ENCODE measurements at places on chromosomes 6 and 20. TPM values are rescaled to one million over a fixed set of nuclear protein-coding genes. Genes with fewer than 3 reads are reported as not detected.

Gene MUC22
- not detected for total RNA-seq

DNA sequence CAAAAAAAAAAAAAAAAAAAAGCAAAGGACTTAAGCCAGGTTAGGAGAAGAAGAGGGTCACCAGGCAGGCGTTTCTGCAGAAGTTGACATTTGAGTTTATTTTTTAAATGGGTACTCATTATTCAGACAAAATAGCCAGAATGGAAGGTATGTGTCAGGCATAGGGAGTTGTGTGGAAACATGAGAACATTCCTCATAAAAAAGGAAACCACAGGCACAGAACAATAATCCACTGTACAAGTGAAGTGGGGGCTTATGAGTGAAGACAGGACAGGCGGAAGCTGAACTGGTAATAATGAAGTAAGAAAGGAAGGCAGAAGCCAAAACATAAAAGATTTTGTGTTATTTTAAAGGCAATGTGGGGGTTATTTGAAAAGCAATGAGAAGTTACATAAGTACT, 104.6 kb downstream of the EPB41L2 start:
- H3K36me3 ChIP-seq: peaks cover 7% of the 10 kb centered on the region
- H3K27me3 ChIP-seq: no peaks in the 10 kb centered on the region

GRCh38 chr6:150491131-150491810, 108.4 kb upstream of the PLEKHG1 start:
- no peaks in the 10 kb centered on the region for H3K4me1 ChIP-seq
- H3K27me3 ChIP-seq: no peaks in the 10 kb centered on the region
- no peak overlapping the region for H3K27ac ChIP-seq
- no peak overlapping the region for H3K4me3 ChIP-seq

- DNase-seq: no peak
- no peaks in the 10 kb centered on the region for H3K36me3 ChIP-seq
- peaks cover 14% of the 10 kb centered on the region for H3K4me1 ChIP-seq
Observed at GRCh38 chr6:45478240-45478639, 100.5 kb upstream of the SUPT3H start.

Gene IP6K3
- 1.6 TPM for total RNA-seq

GRCh38 chr20:49993301-49993751, 10.5 kb downstream of the SNAI1 start:
- H3K36me3 ChIP-seq: no peaks in the 10 kb centered on the region
- H3K27me3 ChIP-seq: no peaks in the 10 kb centered on the region
- no peak overlapping the region for H3K4me3 ChIP-seq
- H3K27ac ChIP-seq: no peak overlapping the region
- DNase-seq: no peak

DNA sequence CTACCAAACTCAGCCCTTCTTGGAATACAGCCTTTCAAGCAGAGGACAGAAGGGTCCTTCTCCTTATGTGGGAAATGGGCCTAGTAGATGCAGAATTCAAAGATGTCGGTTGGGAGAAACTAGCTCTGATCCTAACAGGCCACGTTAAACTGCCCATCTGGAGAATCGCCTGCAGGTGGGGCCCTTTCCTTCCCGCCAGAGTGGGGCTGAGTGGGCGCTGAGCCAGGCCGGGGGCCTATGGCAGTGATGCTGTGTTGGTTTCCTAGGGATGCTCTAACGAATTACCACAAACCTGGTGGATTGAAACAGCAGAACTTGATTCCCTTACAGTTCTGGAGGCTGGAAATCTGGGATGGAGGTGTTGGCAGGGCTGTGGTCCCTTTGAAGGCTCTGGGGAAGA, 9.1 kb downstream of the MAPK13 start:
- H3K4me3 ChIP-seq: no peak overlapping the region
- no peak overlapping the region for H3K27ac ChIP-seq
- H3K36me3 ChIP-seq: peaks cover 8% of the 10 kb centered on the region
- H3K4me1 ChIP-seq: no peaks in the 10 kb centered on the region

Gene KCNG1
- 2.2 TPM for total RNA-seq

Gene FAM83C
- not detected for total RNA-seq

Gene ENPP1
- 20.7 TPM for total RNA-seq

Gene RIPOR3
- 15.8 TPM for total RNA-seq

Gene PRKN
- total RNA-seq: 9.6 TPM

Gene DDO
- 0.29 TPM for total RNA-seq

DNA sequence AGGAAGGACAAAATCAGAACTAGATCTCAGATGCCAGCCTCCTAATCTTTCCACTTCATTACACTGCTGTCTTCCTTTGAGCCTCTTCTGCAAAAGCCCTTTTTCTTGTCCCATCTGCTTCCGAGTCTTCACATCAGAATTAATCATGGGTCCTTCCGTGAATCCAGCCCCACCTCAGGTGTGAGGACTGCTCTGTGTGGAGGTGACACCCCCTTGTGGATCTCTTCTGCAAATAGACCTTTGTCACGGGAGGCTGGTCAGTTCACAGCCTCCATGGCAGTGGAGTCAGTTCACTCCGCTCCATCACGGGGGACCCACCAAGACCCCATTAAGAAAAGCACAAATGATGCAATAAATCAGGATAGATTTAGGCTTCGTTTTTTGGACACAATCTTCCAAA, 171.1 kb downstream of the ADAT2 start:
- DNase-seq: no peak
- H3K36me3 ChIP-seq: no peaks in the 10 kb centered on the region
- no peak overlapping the region for H3K27ac ChIP-seq

GRCh38 chr20:63830841-63831588, at the start of gene ZBTB46:
Gene ZBTB46, minus strand, starts transcription at chr20:63831264. Its CDS starts 40,507 bp downstream, at chr20:63790757.
- H3K36me3 ChIP-seq: no peaks in the 10 kb centered on the region
- H3K4me1 ChIP-seq: peaks cover 43% of the 10 kb centered on the region
- peak within 1 kb of the TSS; percentile 74 for H3K4me3 ChIP-seq
- no peaks in the 10 kb centered on the region for H3K27me3 ChIP-seq
- H3K27ac ChIP-seq: peak within 1 kb of the TSS; percentile 81

Gene SLC22A16
- 0.50 TPM for total RNA-seq

Gene FNDC11
- total RNA-seq: 0.50 TPM

Gene CCM2L
- 6.0 TPM for total RNA-seq

DNA sequence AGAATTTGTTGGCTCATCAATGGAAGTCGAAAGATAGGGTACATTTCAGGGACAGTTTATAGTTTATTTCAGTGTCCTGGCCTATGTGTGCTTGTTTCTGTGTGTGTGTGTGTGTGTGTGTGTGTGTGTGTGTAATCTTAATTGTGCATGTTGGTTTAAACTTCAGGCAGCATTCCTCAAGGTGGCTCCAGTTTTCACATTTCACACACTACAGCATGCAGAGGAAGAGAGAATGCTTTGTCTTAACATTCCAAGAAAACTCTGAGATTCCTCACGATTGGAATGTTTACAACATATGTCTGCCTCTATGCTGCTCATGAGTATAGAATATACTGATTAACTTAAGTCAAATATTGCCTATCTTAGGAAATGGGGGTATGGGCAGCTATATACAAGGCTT, 332.6 kb upstream of the EPHA7 start:
- no peaks in the 10 kb centered on the region for H3K4me1 ChIP-seq
- H3K4me3 ChIP-seq: no peak overlapping the region
- no peaks in the 10 kb centered on the region for H3K36me3 ChIP-seq
- no peaks in the 10 kb centered on the region for H3K27me3 ChIP-seq

DNA sequence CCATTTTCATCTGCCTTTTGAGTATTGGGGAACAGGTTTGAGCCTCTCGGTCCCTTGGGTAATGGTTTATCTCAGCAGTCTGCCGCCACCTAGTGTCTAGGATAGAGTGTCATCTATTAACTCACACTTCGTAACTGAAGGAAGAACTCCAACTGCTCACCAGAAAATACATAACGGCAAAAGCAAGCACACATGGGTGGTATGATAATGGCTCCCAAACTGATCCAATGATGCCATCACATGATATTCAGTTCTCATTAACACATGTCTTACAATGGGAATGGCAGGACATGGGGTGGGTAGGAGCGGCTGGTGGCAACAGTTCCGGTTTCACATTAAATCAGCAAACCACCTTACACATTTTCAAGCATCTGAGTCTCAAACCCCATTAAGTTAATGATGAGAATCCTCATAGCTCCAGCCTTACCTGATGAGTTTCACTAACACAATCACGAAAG, 110.7 kb upstream of the PHACTR1 start:
- DNase-seq: no peak
- peaks cover 8% of the 10 kb centered on the region for H3K27me3 ChIP-seq
- no peak overlapping the region for H3K27ac ChIP-seq
- no peaks in the 10 kb centered on the region for H3K36me3 ChIP-seq

DNA sequence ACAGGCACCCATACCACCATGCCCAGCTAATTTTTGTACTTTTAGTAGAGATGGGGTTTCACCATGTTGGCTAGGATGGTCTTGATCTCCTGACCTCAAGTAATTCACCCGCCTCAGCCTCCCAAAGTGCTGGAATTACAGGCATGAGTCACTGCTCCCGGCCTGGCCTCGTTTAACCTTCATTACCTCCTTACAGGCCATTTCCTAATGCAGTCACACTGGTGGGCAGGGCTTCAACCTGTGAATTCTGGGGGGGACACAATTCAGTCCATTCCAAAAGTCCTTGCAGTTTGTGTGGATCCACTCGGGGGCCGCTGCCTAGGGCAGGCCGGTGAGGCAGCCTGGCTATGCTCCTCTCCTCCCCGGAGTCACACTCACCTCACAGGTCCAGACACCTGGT, 112.4 kb upstream of the SNX9 start:
- H3K27ac ChIP-seq: no peak overlapping the region
- H3K27me3 ChIP-seq: no peaks in the 10 kb centered on the region
- DNase-seq: no peak
- H3K4me3 ChIP-seq: no peak overlapping the region
- no peaks in the 10 kb centered on the region for H3K36me3 ChIP-seq
- no peaks in the 10 kb centered on the region for H3K4me1 ChIP-seq

DNA sequence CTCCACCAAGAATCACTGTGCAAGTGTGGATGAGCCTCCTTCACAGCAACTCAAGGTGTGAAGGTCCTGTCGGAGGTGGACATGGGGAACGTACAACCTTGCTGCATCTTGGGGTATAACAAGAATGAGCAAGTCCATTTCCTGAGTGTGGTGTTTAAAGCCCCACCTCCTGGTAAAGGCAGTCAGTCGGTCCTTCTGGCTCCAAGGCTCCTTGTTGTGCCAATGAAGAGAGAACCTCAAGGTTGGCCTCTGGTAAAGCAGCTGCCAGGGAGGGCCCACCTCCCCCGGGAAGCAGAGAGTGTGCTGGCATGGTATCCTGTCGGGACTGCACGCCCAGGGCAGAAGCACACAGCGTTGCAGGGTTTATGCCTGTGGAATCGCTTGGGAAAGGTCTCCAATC, 12.4 kb upstream of the MAS1 start:
- H3K4me3 ChIP-seq: no peak overlapping the region
- DNase-seq: no peak
- H3K4me1 ChIP-seq: no peaks in the 10 kb centered on the region
- no peaks in the 10 kb centered on the region for H3K27me3 ChIP-seq

GRCh38 chr20:2509794-2510193, 1.1 kb upstream of the ZNF343 start:
- H3K27ac ChIP-seq: no peak overlapping the region
- H3K36me3 ChIP-seq: no peaks in the 10 kb centered on the region
- H3K27me3 ChIP-seq: no peaks in the 10 kb centered on the region
- peaks cover 17% of the 10 kb centered on the region for H3K4me1 ChIP-seq
- DNase-seq: no peak
- H3K4me3 ChIP-seq: peak overlapping the region; percentile 85

Gene OVOL2
- total RNA-seq: not detected

DNA sequence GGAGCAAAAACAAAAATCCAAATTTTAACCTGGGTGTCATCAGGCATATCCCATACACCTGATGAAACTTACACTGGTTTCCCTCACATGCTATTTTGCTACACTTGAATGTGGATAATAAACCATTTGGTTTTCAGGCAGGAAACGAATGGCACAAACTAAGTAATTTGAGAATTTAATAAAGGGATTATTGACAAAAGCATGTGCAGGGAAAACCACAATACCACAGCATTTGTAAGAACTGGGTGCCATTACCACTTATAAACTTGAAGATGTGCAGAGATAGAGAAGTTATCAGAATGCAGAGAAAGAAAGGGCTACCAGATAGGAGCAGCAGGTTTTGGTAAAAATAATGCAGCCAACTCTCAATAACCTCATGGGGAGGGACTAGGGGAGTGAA, 151.2 kb downstream of the RFX6 start:
- no peaks in the 10 kb centered on the region for H3K36me3 ChIP-seq
- H3K4me3 ChIP-seq: no peak overlapping the region
- no peaks in the 10 kb centered on the region for H3K4me1 ChIP-seq
- no peaks in the 10 kb centered on the region for H3K27me3 ChIP-seq
- no peak for DNase-seq
- no peak overlapping the region for H3K27ac ChIP-seq

Gene CRYBG1
- total RNA-seq: 4.5 TPM

GRCh38 chr6:156953479-156954146, 176.4 kb downstream of the ARID1B start:
- no peak for DNase-seq
- peak overlapping the region; percentile 11 for H3K4me3 ChIP-seq
- H3K27ac ChIP-seq: peak overlapping the region; percentile 2
- peaks cover 80% of the 10 kb centered on the region for H3K4me1 ChIP-seq
- H3K27me3 ChIP-seq: no peaks in the 10 kb centered on the region

GRCh38 chr6:35718375-35718736, 18.5 kb upstream of the ARMC12 start:
- H3K27ac ChIP-seq: peak overlapping the region; percentile 100
- H3K27me3 ChIP-seq: no peaks in the 10 kb centered on the region
- no peak overlapping the region for H3K4me3 ChIP-seq
- no peaks in the 10 kb centered on the region for H3K36me3 ChIP-seq
- peaks cover 52% of the 10 kb centered on the region for H3K4me1 ChIP-seq
- no peak for DNase-seq

DNA sequence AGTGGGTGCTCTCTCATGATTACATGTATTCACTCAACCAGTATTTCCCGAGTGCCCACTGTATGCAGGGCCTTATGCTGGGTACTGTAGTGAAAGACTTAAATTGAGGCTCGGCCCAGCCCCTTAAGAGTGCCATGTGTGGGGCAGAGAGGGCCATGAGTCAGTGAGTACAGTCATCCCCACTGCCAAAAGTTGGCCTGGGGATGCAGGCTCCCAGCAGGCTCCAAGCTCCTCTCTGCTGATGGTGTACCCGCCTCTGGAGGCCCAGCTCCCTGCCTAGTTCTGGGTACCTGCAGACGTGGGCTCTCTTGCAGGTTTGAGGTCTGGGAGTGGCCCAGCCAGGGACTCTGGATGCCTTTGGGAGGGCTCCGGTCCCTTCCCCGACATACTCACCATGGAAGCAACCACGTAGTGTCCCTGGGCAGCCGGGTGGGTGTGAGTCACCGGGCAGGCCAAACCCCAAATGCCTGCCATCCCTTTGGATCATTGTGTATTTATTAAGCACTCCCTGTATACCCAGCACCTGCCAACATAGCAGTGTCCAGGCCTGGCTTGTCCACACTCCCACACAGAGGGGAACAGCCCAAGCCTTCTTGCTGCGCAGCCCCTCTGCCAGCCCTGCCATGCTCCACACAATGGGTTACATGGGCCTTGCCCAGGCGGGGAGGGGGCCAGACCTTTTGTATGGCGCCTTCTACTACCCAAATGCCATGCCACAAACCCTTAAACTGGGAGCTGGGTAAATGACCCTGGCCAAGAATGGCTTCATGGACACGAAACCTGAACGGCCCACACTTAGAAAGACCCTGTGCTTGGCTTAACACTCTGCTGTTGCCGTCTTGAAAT, 153.6 kb downstream of the VEGFA start:
- H3K27me3 ChIP-seq: no peaks in the 10 kb centered on the region
- DNase-seq: no peak
- H3K27ac ChIP-seq: no peak overlapping the region
- H3K4me3 ChIP-seq: no peak overlapping the region

Gene MICA
- 21.3 TPM for total RNA-seq
